ENCODE measurements at places on chromosomes 4 and X.

DNA sequence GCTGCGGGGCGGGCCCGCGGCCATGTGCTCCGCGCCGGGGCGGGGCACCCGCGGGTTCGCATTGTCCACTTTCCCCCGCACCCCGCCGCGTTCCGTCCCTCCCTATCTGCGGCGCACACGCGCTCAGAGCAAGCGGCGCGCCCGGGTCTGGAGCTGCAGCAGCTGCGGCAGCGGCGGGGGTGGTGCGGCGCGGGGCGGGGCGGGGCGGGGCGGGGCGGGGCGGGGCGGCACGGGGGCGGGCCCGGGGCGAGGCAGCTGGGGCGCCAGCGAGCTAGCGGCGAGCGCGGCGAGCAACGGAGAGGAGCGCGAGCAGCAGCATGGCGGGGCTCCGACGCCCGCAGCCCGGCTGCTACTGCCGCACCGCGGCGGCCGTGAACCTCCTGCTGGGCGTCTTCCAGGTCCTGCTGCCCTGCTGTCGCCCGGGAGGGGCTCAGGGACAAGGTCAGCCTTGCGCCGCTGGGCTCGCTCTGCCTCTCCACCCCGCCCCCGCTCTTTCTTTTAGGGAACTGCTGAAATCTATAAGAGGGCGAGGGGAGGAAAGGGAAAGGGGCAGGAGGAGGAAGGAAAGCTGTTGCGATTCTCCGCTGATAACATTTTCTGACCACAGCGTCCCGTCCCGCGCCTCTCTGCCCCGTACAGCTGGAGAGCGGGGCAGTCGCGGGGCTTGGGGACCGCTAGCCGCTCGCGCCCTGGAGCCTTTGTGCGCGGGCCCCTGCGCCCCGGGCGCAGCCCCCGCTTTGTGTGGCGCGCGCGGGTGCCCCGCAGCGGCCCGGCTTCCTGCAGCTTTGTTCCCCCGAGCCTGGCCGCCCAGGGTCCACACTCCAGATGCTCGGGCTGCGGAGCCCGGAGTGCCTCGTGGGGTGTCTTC is at the start of gene TMEM131L:
Gene TMEM131L (plus strand): TSS at position 280 of the 868 bp plus-strand sequence. CDS start 38 bp downstream, at position 318.
- DNase-seq: no peak

DNA sequence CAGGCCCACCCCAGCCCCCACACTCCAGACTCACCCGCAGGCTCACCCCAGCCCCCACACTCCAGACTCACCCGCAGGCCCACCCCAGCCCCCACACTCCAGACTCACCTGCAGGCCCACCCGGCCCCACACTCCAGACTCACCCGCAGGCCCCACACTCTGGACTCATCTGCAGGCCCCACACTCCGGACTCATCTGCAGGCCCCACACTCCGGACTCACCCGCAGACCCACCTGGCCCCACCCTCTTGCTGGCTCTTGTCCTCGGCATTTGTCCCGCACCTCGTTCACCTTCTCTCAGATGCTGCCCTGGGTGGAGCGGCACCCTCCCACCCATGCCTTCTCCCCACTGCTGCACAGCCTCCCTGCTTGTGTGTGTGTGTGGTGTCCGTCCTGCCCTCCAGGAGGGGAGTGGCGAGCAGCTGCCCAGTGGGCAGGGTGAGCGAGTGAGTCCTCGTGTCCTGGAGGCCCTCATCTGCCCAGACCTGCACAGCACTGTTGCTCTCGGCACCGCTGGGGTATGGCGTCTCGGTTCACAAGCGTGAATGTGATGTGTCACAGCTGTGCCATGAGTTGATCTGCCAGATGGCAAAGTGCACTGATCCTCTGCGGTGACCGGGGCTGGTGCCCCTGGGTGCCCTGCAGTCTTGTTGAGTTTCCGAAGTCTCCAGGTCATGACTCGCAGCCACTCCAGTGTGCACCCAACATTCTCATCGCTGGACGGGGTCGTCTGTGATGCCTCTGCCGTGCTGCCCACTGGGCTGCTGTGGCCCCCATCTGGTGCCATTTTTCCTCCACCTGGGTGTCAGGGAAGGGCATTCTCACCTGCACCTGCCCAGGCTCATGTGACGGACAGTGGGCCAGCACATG is 27.7 kb downstream of the MAEA start:
- no peak for DNase-seq

DNA sequence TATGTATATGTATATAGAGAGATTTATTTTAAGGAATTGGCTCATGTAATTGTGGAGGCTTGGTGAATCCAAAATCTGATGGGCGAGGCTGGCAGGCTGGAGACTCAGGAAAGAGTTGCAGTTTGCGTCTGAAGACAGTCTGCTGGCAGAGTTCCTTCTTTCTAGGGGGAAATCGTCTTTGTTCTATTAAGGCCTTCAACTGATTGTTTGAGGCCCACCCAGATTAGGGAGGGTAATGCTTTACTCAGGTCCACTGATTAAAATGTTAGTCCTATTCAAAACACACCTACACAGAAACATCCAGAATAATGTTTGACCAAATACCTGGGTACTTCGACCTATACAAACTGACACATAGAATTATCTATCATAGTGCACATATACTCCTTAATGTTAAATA is 149.5 kb downstream of the NAA11 start:
- DNase-seq: no peak

- DNase-seq: no peak
Measured at GRCh38 chrX:134024686-134025377, 39.4 kb upstream of the GPC3 start.

- peak; percentile 96 for DNase-seq
Measured at GRCh38 chr4:152106113-152106763, 345.4 kb upstream of the GATB start.

- no peak for DNase-seq
Measured at GRCh38 chr4:57418133-57418532, 307.9 kb upstream of the IGFBP7 start.

- no peak for DNase-seq
Measured at GRCh38 chr4:169185133-169185956, 85.4 kb downstream of the SH3RF1 start.

GRCh38 chrX:104679175-104679574 is 113.2 kb downstream of the IL1RAPL2 start:
- DNase-seq: no peak

- no peak for DNase-seq
Measured at GRCh38 chr4:113899271-113900070, 80.0 kb downstream of the ARSJ start.

DNA sequence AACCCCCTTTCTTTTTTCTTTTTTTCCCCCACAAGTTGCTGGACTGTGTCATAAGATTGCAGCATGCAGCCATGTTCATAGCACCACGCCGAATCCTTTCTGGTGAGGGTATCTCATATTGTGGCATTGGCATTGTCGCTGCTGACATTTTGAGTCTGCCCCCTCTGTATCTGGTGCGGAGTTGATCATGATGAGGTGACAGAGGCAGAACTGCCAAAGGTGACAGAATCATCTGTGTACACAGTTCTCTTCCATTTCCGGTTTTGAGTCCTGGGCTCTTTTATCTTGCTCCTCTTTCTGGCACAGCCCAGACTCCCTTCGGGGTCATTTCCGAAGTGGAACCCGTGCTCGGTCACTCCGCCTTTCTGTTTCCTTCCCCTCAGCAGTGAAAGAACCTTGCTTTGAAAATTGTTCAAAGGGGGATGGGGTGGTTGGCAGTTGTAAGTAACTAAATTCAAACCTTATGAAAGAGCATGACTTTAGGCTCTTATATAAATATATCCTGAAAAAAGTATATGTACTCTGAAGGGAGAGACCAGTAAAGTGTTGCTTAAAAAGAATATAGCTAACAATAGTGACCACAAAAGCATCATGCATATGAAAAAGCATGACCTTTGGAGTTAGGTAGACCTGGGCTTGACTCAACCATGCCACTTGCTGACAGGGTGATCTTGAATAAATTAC is 55.0 kb upstream of the BMP2K start:
- DNase-seq: no peak

DNA sequence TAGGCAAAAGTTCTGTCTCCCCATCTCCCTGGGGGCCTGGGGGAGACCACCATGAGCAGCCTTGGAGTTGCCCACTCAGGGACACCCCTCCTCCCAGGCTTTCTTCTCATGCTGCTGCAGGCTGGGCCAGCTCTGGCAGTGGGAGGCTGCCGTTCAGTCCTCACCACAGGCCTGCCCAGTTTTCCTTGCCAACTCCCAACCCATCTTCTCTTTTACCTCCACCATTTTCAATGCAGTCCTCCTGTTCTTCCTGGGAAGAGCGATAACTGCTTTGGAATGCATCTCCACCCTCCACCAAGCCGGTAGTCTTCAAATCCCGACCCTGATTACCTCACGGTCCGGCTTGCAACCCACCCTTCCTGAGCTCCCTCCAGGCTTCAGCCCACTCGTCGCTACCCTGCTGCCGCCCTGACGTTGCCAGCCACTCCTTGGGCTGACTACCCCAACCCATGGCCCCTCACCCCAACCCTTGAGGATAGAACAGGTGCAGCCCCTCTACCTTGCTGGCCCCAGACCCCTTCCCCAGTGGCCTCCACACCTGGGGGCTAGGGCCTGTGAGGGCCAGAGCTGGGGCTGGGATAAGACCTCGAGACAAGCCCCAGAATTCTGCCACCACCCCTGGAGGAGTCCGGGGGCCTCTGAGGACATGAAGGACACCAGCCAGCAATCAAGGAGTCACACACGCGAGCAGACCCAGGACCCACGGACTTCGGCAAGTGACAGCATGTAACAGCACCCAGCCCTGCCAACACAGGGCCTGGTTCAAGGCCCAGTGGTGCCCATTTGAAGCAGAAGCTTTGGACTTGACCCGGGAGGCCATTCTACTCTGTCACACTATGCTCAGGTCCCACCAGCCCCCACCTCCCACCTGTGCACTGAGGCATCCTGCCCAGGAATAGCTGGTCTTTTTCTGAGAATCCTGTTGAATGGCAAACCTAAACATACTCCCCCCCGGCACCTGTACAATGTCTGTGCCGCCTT is 9.2 kb downstream of the WDR1 start:
- DNase-seq: peak; percentile 26

GRCh38 chr4:101527188-101527587 is 179.9 kb upstream of the PPP3CA start:
- no peak for DNase-seq

GRCh38 chrX:44019911-44020310 is 46.7 kb upstream of the NDP start:
- DNase-seq: no peak

DNA sequence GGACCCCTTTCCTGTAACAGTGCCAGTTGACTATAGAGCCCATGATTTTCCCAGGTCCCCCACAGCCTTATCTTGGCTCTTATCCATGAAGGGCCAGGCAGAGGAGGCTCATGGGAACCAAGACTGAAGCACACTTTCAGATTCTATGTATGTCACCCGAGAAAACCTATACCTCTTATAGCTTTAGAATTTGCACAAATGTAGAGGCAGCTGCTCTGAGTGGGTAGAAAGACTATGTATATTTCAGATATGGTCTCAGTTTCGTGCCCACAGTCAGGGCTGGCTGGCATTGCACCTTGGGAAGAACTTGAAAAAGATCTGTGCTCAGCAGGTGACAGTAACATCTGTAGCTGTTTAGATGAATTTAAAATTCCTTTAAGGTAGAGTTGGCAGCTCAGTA is 8.3 kb upstream of the LNX1 start:
- DNase-seq: no peak

- DNase-seq: no peak
Measured at GRCh38 chrX:114028907-114029662, 554.8 kb upstream of the HTR2C start.

- DNase-seq: no peak
Measured at GRCh38 chr4:20570981-20571715, 129.1 kb upstream of the PACRGL start.

GRCh38 chrX:134374910-134375309 is 85.1 kb upstream of the HPRT1 start:
- DNase-seq: no peak

- no peak for DNase-seq
Measured at GRCh38 chrX:27767387-27767786, 40.4 kb upstream of the MAGEB10 start.

DNA sequence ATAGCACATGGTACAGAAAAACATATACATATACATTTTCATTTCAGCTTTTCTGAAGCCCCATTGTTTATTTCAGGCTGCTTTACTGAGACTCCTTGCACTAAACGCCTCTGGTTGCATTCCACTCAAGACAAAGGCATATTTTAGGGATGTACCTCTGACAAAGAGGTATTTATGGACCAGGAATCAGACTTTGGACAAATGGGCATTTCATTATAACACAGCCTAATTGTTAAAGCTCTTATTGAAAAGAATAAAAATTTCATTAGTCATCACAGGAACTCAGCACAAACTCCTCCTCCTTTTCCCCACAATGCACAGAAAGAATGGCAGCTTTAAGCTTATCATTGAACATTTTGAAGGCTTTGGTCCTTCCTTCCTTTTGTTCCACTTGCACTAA is 62.9 kb upstream of the UGT8 start:
- DNase-seq: no peak

- no peak for DNase-seq
Measured at GRCh38 chr4:104870495-104871233, 276.0 kb upstream of the TET2 start.

- DNase-seq: no peak
Measured at GRCh38 chr4:26030780-26031179, 116.8 kb downstream of the SMIM20 start.

- no peak for DNase-seq
Measured at GRCh38 chr4:80321341-80321740, 14.2 kb upstream of the CFAP299 start.

DNA sequence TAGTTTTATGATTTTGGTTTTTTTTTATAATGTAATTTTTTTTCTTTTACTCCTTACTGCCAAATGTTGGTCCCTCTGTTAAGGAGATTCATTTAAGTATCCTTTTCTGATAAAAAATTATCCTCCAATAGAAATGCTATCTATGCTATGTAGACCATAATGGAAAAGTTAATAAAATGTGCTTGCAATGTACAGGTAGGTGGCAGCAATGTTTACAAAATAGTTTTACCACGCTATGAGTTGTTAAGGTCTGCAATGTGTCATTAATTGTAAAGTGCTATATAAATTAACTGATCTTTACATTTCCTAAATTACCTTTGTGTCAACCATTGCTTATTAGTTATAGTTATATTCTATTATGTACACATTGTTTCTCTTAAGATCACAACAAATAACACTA is 3.8 kb upstream of the CENPC start:
- DNase-seq: no peak

- DNase-seq: no peak
Measured at GRCh38 chr4:68895561-68896198, 55.9 kb downstream of the UGT2A3 start.

DNA sequence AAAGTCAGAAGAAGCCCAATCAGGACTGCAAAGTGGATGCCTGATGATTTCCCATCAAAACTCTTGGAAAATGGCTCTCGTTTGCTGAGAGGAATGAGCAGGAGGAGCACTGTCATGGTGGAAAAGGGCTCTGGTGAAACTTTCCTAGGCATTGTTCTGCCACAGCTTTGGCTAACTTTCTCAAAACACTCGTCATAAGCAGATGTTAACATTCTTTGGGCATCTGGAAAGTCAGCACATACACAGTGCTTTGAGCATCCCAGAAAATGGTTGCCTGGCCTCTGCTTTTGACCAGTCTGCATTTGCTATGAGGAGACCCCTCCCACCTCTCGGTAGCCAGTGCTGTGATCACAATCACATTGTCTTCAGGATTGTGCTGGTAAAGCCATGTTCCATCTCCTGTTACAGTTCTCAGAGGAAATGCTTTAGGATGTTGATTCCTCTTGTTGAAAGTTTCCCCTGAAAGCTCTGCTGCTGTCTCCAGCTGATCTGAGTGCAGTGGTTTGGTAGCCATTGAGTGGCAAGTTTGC is 25.2 kb upstream of the TBC1D14 start:
- DNase-seq: no peak

- DNase-seq: no peak
Measured at GRCh38 chrX:81255876-81256275, 54.0 kb downstream of the SH3BGRL start.
